Activated naive CD4-positive, alpha-beta T cell treated with anti-CD3 and anti-CD28 coated beads, Interleukin-2, amount 50 U/mL, for 72 hours (primary cell): ENCODE measurements at places on chromosomes 1 and 21.

- DNase-seq = peak; percentile 81
Measured at GRCh38 chr1:39575191-39576015, 1.2 kb downstream of the PABPC4 start.

- DNase-seq = no peak
Measured at GRCh38 chr21:38095220-38095619, 161.6 kb upstream of the KCNJ15 start.

- DNase-seq = no peak
Measured at GRCh38 chr21:36237441-36237840, 80.8 kb downstream of the DOP1B start.

DNA sequence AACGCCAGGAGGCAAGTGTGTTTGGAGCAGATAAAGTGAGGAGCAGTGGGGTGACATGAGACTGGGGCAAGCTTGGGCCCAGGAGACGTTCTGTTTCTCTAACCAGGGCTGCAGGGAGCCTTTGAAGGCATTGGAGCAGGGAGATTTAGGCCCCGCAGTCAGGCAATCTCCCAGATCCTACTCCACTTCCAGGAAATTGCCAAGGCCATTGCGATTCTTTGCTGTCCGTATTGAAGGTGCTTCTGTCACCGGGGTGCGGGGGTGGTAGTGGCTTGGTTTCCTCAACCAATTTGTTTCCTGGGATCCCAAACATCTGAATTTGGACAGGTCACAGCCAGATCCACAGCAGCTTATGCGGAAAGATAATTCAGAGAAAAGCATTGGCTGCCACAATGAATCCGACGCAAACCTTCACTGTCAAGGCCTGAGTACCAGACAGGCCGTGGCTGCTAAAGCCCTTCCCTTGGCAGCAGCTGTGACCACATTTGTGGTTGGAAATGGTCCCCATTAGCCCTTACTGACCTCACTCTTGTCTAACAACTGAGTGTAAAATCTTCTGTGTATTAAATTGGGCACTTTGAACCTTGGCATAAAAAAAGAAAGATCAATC is 385.6 kb downstream of the PTPRU start:
- DNase-seq = no peak

DNA sequence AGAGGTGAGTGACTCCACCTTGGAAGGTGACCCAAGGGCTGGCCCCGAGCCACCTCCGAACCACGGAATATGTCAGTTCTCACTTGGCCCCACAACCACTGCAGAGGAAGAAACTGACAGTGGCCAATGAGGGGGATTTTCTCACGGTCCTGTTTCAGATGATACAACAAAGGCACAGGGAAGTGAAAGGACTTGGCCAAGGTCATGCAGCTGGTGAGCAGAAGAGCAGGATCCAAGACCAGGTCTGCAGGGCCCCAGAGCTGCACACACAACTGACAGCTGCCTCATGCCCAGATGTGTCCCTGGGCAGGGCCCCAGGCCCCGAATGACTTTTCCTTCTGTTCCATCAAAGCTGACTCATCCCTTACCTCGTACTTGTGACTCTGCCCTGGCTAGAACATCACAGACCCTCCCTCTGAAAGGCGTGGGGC is 25.8 kb upstream of the EVA1B start:
- no peak for DNase-seq

- no peak for DNase-seq
Measured at GRCh38 chr1:204996981-204997380, 46.0 kb upstream of the CNTN2 start.

- no peak for DNase-seq
Measured at GRCh38 chr1:119724611-119725218, 13.0 kb downstream of the PHGDH start.

GRCh38 chr1:110605901-110606656 is at the start of gene KCNA2:
Gene KCNA2, minus strand, starts transcription at chr1:110606358. Its CDS starts 1,576 bp downstream, at chr1:110604782.
- no peak for DNase-seq

DNA sequence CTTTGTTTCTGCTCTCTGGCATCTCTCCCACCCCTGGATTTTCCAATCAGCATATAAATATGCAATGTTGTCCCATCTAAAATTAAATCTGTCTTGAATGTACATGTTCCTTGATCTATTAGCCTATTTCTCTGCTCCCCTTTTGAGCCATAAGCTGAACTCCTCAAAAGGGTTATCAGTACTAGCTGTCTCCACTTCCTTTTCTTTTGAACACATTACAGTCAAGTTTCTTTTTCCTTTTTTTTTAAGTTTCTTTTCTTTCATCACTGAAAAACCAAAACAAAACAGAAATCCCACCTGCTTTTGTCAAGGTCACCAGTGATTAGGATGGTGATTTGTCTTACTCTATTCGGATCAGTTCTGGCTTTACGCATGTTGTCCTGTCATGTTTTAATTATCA is 29.3 kb downstream of the XCL2 start:
- no peak for DNase-seq

GRCh38 chr1:208535511-208535910 is 291.3 kb upstream of the PLXNA2 start:
- no peak for DNase-seq
